ENCODE measurements at places on chromosomes 6 and 20.

DNA sequence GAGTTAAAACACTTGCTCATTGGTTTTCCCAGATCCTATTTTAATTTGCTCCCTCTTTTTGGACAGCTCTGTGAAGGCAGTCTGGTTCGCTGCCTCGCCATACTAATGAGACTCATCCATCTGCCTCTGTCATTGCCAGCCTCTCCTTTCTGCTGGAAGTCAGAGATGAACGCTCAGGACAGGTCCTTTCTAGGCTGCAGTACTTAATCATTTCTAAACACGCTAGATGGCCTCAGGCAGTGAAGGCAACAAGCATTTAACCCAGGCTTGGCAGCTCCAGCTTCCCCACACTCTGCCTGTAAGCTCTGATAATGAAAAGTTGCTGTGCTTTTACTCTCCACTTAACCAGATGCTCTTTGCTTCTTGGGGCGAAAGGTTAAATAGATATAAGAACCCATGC, 286.7 kb upstream of the POU3F2 start:
- H3K36me3 ChIP-seq = no peaks in the 10 kb centered on the region
- H3K4me3 ChIP-seq = no peak overlapping the region
- no peak overlapping the region for H3K27ac ChIP-seq
- no peaks in the 10 kb centered on the region for H3K4me1 ChIP-seq

DNA sequence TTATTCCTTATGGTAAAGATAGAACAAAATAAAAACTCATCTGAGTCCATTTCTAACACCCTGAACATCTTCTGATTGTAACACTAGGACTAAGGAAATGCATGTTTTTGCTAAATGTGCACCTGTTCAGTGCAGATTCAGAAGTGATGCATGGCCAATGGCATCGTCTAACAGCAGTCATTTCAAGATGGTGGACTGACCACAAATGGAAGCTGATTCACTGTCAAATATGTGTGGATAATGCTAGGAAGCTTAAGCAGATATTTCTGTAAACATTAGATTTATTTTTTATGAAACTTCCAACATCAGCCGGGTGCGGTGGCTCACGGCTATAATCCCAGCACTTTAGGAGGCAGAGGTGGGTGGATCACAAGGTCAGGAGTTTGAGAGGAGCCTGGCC, 394.8 kb downstream of the SAMD5 start:
- H3K27ac ChIP-seq = no peak overlapping the region
- H3K4me3 ChIP-seq = no peak overlapping the region
- no peaks in the 10 kb centered on the region for H3K4me1 ChIP-seq
- no peak for DNase-seq
- no peaks in the 10 kb centered on the region for H3K27me3 ChIP-seq

DNA sequence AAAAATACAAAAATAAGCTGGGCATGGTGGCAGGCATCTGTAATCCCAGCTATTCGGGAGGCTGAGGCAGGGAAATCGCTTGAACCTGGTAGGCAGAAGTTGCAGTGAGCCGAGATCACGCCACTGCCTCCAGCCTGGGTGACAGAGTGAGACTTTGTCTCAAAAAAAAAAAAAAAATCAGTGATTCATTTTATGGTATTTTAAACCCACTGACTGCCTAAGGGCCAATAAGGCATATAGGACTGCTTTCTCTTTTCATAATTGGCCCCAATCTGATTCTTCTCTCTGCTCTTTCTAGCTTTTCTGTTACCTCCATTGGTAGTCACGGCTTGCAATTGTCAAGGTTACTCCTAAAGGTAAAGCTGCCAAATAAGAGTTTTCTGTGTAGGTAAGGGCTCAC, 60.2 kb upstream of the ADGRF1 start:
- no peaks in the 10 kb centered on the region for H3K4me1 ChIP-seq
- no peak overlapping the region for H3K27ac ChIP-seq
- H3K36me3 ChIP-seq = no peaks in the 10 kb centered on the region
- no peak overlapping the region for H3K4me3 ChIP-seq

DNA sequence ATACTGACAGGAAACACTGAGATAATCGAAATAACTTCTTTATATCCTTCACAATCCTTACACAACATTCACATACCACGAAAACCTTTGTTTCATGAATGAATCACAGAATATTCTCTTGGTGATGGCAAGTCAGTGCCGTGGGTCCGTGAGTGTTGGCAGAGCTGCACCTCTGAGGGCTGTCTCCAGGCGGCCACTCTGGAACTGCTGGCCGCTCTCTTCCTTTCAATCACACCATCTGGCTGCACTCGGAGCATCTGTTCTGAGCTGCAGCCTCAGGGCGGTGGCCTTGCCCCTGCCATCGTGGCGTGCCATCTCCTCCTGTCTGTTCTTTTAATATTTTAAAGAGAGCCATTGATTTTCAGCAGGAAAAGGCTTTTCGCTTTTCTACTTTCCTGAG, 129.4 kb upstream of the AFDN start:
- DNase-seq = no peak
- H3K27me3 ChIP-seq = peaks cover 22% of the 10 kb centered on the region
- H3K4me1 ChIP-seq = peaks cover 18% of the 10 kb centered on the region
- no peak overlapping the region for H3K4me3 ChIP-seq

DNA sequence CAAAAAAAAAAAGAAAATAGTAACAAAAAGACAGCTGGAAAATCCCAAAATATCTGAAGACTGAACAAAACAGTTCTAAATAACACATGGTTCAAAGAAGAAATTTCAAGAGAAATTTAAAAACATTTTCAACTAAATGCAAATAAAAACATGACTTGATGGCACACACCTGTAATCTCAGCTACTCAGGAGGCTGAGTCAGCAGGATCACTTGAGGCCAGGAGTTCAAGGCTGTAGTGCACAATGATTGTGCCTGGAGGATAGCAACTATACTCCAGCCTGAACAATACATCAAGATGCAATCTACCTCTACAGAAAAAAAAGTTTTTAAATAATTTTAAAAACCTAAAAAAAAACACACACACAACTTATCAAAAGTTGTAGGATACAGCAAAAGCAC, 21.6 kb upstream of the ASF1A start:
- no peak overlapping the region for H3K4me3 ChIP-seq
- H3K27ac ChIP-seq = no peak overlapping the region
- H3K4me1 ChIP-seq = peaks cover 52% of the 10 kb centered on the region
- no peak for DNase-seq

DNA sequence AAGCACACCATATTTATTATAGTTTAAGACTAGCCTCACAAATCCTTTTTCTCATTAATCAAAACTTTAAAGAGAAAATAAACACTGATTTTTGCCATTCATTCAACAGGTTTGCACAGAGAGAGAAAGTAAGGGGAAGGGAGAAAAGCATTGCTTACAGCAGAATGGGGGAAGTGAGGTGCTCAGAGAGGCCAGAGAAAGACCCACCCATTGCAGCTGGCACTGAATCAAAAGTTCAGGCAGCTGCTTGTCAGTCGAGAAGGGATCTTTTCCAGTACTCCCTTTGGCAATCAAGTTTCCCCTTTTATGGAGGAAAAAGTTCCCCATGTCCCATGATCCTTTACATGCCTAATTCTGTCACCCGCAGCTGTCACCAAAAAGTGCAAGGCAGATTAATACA, 8.0 kb upstream of the CRISP2 start:
- no peak overlapping the region for H3K4me3 ChIP-seq
- H3K27ac ChIP-seq = no peak overlapping the region
- DNase-seq = no peak
- H3K4me1 ChIP-seq = no peaks in the 10 kb centered on the region
- no peaks in the 10 kb centered on the region for H3K36me3 ChIP-seq
- no peaks in the 10 kb centered on the region for H3K27me3 ChIP-seq

DNA sequence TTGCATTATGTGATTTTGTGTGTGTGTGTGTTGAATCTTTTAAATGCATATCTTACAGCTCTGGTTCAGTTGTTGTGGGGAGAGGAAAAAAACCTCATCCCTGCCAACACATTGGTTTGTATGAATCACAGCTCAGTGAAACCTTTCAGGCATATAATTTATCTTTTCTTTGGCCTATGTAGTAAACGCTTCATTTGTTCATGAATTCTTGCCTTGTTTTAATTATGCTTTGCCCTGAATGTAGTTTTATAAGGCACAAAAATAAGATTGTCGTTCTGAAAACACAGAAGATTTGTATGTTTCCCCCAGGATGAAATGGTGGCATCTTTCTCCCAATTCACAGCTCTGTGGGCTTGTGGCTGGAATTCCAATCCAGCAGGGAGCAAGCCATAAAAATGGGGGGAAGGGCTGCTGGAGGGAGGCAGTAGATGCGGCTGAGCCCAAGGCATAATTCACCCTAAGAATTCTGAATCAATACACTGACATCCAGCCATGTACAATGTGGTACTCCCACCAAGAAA, 45.1 kb downstream of the BCAS1 start:
- no peak for DNase-seq
- H3K27ac ChIP-seq = no peak overlapping the region
- H3K36me3 ChIP-seq = no peaks in the 10 kb centered on the region
- peaks cover 5% of the 10 kb centered on the region for H3K27me3 ChIP-seq
- no peaks in the 10 kb centered on the region for H3K4me1 ChIP-seq

DNA sequence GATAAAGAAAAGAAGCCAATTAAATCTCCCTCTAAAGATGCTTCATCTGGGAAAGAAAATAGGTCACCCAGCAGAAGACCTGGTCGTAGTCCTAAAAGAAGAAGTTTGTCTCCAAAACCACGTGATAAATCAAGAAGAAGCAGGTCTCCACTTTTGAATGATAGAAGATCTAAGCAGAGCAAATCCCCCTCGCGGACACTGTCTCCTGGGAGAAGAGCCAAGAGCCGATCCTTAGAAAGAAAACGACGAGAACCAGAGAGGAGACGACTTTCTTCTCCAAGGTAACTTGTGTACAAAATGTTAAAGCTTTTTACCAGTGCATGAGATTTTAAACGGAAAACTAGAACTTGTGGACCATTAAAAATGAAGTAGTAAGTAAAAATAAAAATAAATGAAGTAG, 46.5 kb downstream of the FAM217A start:
- H3K27me3 ChIP-seq = no peaks in the 10 kb centered on the region
- peak overlapping the region; percentile 13 for H3K27ac ChIP-seq
- H3K4me1 ChIP-seq = peaks cover 79% of the 10 kb centered on the region
- DNase-seq = no peak
- H3K36me3 ChIP-seq = peaks cover 72% of the 10 kb centered on the region
